ENCODE measurements at places on chromosomes 3 and 15.

GRCh38 chr15:30859091-30859874, 44.4 kb upstream of the FAN1 start:
- no peak for DNase-seq

GRCh38 chr3:150762662-150763121, 277 bp downstream of the SIAH2 start:
- no peak for DNase-seq

DNA sequence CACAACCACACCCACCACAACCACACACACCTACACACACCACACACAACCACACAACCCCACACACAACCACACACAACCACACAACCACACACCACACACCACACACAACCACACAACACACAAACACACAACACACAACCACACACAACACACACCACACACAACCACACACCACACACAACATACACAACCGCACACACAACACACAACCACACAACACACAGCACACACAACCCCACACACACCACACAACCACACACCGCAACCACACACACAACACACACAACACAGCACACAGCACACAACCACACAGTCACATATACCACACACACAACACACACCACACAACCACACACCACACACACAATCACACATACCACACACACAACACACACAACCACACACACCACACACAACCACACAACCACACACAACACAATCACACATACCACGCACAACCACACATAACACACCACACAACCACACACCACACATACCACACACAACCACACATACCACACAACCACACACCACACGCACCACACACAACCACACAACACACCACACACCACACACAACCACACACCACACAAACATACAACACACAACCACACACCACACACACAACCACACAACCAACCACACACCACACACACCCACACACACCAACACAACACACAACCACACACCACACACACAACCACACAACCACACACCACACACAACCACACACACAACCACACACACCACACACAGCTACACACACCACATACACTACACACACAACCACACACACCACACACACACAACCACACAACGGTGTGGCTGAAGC, 23.7 kb downstream of the CPN2 start:
- DNase-seq, result no peak

GRCh38 chr15:71669688-71670087, 140.7 kb upstream of the NR2E3 start:
- no peak for DNase-seq

DNA sequence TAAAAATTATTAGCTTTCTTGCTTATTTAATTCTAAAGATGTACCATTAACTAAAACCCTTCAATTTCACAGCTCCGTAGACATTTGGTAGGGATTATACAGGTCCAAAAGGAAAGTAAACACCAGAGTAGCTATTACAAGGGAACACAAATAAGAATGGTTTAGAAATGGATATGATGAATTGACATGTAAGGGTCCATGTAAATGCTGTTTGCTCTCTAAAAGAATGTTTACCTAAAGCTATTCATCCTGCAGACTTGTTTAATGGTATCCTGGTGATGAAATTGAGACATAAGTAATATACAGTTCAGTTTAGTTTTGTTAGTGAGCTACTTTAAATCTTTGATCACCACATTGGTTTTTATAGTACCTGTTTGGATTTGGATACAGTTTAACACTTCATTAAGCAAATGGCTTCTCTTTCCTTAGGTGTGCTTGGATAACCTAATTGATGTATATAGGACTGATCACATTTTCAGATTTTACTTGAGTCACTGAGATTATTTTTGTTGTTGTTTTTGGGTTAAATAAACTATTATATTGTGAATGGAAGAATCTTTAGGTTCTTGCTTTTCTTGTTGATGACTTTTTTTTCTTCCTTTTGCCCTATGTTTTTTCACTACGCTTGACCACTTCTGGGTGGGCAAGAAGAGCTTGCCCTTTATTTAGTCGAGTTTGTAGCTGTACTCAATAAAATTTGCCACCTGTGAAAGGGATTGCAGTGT, 115.4 kb downstream of the TCF12 start:
- no peak for DNase-seq

DNA sequence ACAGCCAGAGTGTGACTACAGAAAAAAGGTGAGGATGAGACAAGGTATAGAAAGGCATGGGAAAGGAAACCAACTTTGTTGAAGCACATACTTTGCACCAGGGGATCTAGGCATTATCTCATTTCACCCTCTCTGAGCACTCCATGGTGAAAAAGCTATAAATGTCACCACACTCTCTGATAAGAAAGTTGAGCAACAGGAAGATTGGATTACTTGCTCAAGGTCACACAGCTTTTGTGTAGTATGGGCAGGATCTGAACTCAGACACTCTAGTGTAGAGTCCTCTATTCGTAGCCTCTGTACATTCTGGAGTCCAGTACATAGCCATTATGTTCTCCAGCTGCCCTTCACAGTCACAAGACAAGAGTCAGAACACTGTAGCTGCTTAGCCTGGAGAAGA, 163.4 kb upstream of the SEMA6D start:
- DNase-seq, result no peak

DNA sequence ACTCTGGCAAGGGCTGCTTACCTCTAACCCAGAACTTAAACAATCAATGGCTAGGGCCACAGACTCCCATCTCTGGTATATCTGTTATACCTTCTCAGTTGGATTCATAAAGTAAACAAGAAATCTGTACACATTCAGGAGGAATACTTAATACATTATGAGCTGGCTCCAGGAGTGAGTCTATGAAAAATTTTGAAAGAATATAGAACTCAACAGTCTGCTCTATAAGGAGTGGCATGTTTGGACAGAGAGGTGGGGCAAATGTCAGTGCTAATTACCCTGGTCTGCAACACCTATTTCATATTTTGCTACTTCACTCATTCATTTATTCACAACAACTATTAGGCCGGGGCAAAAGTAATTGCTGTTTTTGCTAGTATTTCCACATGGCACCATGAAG, 245.1 kb downstream of the THRB start:
- no peak for DNase-seq

GRCh38 chr15:81752546-81752942, 293.3 kb downstream of the MEX3B start:
- DNase-seq, result no peak

DNA sequence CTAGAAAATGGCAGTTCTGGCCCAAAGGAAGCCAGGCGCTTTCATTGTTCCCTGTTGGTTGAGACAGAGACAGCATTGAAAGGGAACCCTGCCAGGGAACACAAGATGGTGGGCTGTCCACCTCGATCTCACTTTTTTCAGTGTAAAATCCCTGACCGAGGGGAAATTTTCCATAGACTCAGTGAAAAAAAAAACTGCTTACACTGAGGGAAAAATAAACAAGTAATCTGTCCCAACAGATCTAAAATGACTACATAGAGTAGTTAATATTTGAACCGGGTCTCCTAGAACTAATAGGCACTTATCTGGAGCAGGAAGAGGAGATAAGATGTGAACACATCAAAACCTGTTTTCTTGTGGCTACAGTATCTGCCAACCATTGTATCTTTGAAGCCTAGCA, 763.4 kb upstream of the GOLIM4 start:
- no peak for DNase-seq

Measured in esophagus squamous epithelium (tissue), 5 donors.